ENCODE measurements at places on chromosomes 7 and 10.

GRCh38 chr10:37643187-37643586 is 214.2 kb downstream of the ZNF248 start:
- DNase-seq: no peak

- DNase-seq: no peak
Observed at GRCh38 chr7:88042803-88043202, 108.8 kb downstream of the ADAM22 start.

- DNase-seq: no peak
Observed at GRCh38 chr7:127514499-127514898, 70.9 kb downstream of the GCC1 start.

DNA sequence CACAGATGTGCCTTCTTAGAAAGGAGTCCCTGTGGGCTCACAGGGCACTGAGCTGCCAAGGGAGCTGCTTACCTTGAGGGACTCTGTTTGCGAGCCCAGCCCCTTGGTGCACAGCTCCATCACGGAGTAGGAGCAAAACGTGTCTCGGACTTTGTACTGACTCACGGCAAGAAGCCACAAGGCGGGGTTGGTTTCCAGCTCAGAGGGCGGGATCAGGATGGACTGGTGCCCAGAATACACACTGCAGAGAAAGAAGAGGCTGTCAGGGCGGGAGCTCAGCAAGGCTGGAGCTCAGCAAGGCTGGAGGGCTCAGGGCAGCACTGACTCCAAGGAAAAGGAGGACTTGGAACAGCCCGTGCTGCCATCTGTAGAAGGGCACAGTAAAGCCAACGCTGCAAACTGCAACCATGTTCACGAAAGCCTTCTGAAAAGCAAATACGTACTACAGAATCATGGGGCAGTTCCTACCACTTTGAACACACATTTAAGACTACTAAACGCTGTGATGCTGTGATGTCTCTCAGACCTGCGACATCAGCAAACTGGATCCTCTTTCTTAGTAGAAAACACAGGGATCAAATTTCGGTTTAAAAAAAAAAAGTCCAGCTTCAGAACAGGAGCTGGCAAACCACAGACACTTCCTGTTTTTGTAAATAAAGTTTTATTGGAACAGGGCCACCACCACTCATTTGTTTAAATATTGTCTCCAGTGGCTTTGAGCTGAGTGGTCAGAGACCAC is 194.3 kb downstream of the ZMYND11 start:
- DNase-seq: peak; percentile 63

DNA sequence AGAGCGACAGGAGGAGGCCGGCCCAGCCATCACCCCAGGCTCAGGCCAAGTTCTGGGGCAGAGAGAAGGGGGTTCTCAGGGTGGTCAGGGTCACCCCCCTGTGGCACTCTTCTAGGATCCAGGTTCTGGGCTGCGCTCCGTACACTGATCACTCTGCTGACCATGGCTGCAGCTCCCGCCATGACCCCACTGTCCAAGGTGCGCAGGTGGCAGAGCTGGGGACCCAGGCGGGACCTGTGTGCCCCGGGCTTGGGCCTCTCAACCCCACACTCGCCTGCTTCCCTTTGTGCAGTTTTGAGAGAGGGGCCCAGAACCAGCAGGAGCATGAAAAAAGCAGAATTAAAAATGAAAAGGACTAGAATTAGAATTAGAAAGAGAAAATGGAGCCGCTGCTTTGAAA is 227.1 kb downstream of the FANK1 start:
- no peak for DNase-seq

- no peak for DNase-seq
Observed at GRCh38 chr7:2568521-2569223, 9.9 kb downstream of the IQCE start.

DNA sequence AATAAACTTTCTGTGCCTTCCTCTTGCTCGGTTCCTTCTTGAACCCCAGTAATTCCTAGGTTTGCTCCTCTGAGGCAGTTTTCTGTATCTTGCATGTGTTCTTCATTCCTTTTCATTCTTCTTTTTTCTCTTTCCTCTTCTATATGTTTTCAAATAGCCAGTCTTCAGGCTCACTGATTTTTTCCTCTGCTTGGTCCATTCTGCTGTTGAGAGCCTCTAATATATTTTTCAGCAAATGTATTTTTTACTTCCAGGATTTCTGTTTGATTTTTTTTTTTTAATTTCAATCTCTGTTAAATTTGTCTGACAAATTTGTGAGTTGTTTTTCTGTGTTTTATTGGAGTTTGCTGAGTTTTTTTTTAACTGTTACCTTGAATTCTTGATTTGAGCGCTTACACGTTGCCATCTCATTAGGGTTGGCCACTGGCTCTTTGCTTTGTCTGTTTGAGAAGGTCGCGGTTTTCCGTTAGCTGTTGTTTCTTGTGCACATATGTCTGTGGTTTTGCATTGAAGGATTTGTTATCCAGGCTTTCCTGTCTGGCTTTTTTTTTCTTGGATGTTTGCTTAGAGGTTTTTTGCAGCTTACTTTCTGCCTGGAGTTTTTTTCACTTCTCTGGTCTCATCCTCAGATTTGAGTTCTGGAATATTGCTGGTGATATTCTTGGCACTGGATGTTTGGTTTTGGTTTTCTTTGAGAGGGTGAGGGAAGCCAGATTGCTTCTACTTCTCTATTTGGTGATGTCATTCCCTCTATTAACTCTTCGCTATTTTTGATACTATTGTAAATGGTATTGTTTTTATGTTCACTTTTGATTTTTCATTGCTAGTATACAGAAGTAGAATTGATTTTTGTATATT is 12.7 kb downstream of the SPRN start:
- no peak for DNase-seq

- DNase-seq: no peak
Observed at GRCh38 chr10:131847241-131847783, 53.5 kb upstream of the PPP2R2D start.

GRCh38 chr10:91886954-91887271 is 22.4 kb downstream of the FGFBP3 start:
- DNase-seq: no peak

DNA sequence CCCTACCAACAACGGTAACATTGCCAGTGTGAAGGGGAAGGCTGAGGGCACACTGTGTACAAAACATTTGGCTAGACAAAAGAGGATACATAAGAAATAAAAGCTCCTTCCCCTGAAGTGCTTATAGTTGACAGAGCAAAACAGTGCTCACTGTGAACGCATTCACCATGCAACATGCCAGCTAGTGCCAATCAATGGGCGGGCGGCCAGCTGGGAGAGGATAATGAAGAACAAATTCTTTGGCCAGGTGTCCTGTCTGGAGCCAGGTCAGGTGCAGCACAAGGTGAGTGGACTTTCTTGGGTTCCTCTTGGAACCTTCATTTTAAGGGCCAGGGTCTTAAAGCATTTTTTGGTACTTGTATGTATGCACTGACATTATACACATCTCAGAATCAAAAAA is 106.1 kb downstream of the ICA1 start:
- DNase-seq: no peak

DNA sequence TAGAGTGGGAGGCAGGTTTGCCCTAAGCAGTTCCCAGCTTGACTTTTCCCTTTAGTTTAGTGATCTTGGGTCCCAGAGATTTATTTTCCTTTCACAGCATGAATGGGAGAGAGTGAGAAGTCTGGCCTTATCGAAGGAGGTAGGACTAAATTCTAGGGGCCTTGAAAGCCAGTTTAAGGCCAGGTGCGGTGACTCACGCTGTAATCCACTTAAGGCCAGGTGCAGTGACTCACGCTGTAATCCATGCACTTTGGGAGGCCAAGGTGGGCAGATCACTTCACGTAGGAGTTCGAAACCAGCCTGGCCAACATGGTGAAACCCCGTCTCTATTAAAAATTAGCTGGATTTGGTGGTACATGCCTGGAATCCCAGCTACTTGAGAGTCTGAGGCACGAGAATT is 392.2 kb downstream of the ACTR3B start:
- no peak for DNase-seq
